ENCODE measurements at places on chromosomes 16 and 17.

DNA sequence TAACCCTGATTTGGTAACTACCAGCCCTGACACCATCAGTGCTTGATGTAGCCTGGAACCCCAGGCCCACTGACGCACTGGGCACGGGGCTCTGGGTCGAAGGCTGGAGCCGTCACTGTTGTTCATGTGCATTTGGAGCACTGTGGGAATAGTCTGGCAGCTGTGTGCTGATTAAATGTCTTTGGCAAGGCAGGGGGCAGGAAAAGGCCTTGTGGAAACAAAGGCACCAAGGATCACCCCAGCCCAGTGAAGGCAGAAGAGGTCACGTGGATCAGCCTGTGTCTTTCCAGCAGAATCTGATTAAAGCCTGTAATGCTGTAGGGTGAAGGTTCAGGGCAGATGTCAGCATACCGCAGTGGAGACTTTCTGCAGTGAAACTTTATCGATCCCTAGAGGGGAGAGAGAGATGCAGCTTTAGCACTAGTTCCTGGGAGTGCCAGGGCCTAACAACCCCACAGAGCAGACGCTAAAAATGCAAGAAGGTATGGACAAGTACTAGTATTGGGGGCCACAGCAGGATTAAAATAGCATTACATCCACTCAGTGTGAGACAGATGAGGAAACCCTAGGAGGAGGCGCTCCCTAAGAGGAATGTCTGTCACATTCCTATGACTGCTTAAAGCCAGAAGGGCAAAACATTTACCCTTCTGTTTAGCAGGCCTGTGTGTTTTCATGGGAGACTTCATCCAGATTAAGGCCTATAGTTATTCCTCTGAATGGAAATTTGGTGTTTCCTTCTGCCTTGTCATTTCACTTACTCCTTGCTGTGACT is 9.7 kb downstream of the ZNHIT3 start:
- DNase-seq = no peak

GRCh38 chr17:57556320-57556719 is 188.8 kb downstream of the CCDC182 start:
- no peak for DNase-seq

- no peak for DNase-seq
Observed at GRCh38 chr17:61354895-61355874, 44.5 kb upstream of the TBX2 start.

- no peak for DNase-seq
Observed at GRCh38 chr16:67926181-67926750, 5.4 kb downstream of the CTRL start.

- DNase-seq = no peak
Observed at GRCh38 chr16:65534121-65534528, 412.3 kb upstream of the CDH11 start.

GRCh38 chr16:81589975-81590650 is 145.5 kb downstream of the CMIP start:
- no peak for DNase-seq

Data from B cell (primary cell).